ENCODE measurements at places on chromosomes 11 and 22. TPM values are rescaled to one million over a fixed set of nuclear protein-coding genes. Genes with fewer than 3 reads are reported as not detected.

DNA sequence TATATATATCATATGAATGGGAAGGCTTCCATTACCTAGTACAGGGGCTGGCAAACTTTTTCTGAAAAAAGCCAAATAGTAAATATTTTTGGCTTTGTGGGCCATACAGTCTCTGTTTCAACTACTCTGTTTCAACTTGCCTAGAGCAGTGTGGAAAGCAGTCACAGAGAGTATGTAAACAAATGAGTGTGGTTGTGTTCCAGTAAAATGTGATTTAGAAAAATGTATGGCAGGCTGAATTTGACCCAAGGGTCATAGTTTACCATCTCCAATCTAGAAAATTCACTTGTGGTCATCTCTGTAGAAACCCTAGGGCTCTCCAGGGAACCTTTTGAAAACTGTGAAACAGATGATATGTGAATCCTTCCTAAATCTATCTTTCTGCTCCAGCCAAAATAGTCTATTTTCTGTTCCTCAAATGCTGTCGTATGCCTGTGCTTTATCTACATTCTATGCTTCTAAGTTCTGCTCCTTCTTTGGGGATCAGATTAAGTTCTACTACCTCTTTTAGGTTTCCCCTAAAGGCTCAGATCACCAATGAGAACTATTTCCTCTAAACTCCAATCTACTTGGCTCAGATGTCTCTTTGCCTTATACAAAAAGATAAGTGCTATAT lies 356.2 kb downstream of the METTL15 start:
- no peak for DNase-seq

DNA sequence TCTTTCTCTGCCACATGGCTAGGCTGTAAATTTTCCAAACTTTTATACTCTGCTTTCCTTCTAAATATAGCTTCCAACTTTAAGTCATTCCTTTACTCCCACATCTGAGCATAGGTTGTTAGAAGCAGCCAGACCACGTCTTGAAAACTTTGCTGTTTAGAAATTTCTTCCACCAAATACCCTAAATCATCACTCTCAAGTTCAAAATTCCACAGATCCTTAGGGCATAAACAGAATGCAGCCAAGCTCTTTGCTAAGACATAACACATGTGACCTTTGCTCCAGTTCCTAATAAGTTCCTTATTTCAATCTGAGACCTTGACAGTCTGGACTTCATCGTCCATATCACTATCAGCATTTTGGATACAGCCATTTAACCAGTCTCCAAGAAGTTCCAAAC lies 749.9 kb downstream of the METTL15 start:
- no peak for DNase-seq

- DNase-seq = peak; percentile 99
Measured at GRCh38 chr11:36149538-36150242, 139.5 kb downstream of the COMMD9 start.

- DNase-seq = no peak
Measured at GRCh38 chr11:12815129-12815480, 140.9 kb downstream of the TEAD1 start.

- DNase-seq = no peak
Measured at GRCh38 chr11:62015615-62016014, 48.2 kb upstream of the FTH1 start.

- no peak for DNase-seq
Measured at GRCh38 chr22:43889860-43890253, 2.0 kb downstream of the PNPLA5 start.

- DNase-seq = peak; percentile 39
Measured at GRCh38 chr11:81673001-81673400, 1060.7 kb downstream of the FAM181B start.

GRCh38 chr22:44576311-44577260 lies 78.6 kb upstream of the RTL6 start:
- no peak for DNase-seq

DNA sequence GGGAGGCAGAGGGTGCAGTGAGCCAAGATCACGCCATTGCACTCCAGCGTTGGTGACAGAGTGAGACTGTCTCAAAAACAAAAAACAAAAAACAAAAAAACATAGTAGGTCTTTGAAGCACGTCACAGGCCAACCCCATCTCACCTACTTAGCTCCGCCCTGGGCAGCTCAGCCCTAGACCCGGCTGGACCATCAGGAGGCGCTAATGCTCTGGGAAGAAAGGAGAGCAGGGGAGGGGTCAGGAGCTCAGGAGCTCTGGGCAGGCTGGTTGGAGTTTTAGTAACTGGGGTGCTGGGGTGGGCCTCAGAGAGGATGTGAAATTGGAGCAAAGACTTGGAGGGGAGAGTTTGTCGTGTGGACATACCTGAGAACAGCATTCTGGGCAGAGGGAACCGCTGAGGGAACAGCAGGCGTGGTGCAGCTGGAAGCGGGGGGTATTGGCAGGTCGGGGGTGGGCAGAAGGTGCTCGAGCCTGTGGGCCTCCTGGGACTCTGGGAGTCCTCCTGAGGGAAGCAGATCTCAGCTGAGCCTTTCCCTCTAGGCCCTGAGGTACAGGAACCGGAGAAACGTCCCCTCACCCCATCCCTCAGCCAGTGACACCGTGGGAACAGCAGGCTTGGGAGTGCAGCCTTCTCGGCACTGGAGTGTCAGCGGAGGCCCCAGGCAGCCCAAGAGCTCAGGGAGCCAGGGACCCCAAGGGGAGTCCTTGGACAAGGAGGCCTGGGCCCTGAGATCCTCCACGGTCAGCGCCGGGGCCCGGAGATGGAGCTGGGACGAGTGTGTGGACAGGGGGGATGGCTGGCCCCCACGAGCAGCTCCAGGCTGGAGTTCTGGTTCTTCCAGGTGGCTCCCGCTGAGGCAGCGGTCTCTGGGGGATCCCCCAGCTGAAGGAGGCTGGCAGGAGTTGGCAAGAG lies 2.2 kb upstream of the RPS6KA4 start:
- no peak for DNase-seq

DNA sequence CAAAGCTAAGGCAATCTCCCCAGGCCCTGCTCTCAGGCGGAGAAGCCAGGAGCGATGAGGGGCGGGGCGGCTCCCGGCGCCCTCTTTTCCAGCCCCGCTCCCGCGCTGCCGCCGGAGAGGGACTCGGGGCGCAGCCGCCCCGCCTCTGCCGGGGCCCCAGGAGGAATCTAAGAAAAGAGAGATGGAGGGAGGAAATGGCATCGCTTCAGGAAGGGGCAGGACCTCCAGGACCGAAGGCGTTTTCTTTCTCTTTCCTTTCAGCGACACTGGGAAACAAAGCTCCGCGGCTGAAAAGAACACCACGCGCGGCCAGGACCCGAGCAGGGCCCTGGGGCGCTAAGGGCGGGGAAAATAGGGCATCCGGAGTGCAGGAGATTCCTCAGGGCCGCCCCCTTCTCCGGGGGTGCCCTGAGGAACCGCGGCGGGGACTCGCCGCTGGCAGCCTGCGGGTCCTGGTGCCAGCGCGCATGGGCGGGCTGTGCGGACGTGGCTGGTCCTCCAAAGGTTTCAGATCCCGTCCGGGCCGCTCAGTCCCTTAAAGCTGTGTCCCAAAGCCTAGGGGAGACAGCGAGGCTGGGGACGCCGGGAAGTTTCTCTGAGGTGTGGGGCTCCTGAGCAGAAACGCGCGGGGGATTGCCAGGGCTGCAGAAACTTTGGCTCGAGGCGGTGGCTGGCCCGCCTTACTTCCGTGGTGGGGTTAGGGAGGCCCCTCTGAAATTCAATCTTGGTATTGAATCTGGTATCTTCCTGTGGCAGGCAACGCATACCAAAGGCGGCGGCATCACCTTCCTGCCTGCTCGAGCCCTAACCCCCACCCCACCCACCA lies 2.8 kb upstream of the BSX start:
- DNase-seq = no peak

- DNase-seq = no peak
Measured at GRCh38 chr11:92550411-92550810, 325.8 kb downstream of the FAT3 start.

GRCh38 chr22:38153821-38154562 lies 27.6 kb downstream of the PLA2G6 start:
- peak; percentile 16 for DNase-seq

DNA sequence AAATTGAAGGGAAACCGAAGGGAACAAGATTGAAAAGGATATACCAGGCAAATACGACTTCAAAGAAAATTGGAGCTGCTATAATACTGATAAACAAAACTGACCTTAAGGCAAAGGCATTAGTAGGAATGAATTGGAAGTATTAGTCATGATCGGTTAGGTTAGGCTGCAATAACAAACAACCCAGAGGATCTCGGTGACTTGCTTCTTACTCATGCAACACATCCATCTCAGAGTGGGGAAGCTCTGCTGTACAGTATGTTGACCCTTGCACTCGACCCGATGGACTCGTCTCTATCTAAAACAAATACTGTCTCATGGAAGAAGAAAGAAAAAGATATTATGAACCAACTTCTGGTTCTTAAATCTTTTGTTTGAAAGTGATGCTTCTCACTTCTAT lies 42.3 kb downstream of the SPATA19 start:
- DNase-seq = no peak

- DNase-seq = no peak
Measured at GRCh38 chr11:64766881-64767280, 7.1 kb upstream of the PYGM start.

DNA sequence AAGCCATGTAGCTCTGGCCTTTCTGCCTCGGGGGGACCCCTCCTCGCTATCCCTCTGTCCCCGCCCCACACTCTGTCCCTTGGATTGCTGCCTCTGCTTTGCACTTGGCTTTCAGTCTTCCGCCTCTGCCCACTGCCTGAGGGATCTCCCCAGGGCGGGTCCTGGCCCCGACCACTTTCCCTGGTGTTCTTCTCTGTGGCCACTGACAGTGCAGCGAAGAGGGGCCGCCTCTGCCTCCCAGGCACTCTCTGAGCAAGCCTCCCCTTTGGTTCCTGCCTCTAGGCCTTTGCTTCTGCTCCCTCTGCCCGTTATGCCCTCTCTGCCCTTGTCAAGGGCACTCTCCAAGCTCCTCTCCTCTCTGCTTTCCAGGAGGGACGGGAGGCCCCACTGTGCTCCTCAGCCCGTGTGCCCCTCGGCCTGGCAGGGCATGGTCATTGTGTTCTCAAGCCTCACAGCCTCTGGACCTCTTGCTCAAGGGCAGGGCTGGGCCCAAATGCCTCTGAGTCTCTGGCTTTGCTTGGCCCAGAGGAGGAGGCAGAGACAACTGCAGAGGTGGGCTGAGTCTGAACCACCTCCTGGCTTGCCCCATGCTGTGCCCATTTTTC lies 5.5 kb upstream of the MPPED1 start:
- DNase-seq = no peak

GRCh38 chr11:88464528-88464927 lies 127.0 kb upstream of the CTSC start:
- no peak for DNase-seq

- no peak for DNase-seq
Measured at GRCh38 chr11:119741369-119742262, 12.6 kb upstream of the NECTIN1 start.

- DNase-seq = no peak
Measured at GRCh38 chr22:19265779-19266178, 25.7 kb downstream of the CLTCL1 start.

DNA sequence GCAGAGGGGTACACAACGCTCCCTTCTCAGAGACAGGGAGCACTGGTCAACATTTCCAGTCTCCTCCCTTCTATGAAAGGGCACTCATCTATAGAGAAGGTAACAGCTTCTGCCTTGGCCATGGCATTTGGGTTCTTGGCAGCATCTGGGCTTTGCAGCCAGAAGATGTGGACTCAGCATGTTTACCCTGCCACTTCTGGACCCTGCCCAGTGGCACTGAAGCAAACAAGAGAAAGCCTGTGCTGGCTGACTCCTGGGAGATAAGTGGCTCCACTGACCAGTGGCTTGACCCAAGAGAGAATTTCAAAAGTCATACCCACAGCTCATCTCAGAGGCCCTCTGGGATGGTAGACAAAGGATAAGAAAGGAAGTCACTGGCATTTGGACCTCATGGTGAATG lies 8.0 kb downstream of the CSNK2A3 start:
- no peak for DNase-seq

The CCDC89 gene
- 5.8 TPM for total RNA-seq

The HOATZ gene
- not detected for total RNA-seq

The BTG4 gene
- not detected for total RNA-seq

The SLC22A12 gene
- total RNA-seq = not detected

The C11orf91 gene
- not detected for total RNA-seq

The C1QTNF6 gene
- 2.1 TPM for total RNA-seq

The JHY gene
- 3.4 TPM for total RNA-seq

The CLDN5 gene
- 1.9 TPM for total RNA-seq

The MIAT gene
- 0.50 TPM for total RNA-seq

All from renal cortical epithelial cell (primary cell).